ENCODE measurements at places on chromosomes 1 and 21.

GRCh38 chr1:235749755-235750300 lies 100.2 kb upstream of the GNG4 start:
- no peak for DNase-seq

DNA sequence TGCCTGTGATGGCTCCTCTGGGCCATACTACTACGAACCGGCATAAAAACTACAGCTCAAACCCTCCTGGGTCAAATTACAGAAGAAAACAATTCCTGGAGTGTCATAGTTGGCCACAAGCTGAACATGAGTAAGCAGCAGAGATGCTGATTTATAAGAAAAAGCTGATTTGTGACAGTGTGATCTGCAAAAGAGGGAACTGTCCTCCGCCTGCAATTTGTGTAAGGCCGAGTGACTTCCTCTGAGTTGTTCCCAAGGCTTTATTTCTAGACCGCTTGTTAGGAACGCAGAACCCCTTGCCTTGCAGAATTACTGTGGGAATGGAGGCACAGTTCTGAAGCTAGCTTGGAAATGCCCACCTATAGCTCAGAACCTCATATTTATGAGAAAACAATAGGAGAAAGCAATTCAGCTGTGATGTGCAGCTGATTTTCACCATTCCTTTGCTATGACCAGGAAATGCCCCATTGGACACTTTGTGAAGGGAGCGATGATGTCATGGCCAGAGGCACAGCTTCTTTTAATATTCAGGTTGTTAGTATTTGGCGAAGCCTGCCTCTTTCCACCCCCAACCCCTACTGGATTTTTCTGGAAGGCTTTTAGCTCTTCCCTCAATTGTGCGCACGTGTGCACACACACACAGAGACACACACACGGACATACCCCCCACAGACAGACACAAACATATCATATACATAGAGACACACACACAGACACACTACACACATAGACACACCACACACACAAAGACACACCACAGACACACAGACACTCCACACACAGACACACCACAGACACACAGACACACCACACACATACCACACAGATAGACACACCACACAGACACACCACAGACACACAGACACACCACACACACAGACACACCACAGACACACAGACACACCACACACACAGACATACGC lies 47.6 kb downstream of the IER5 start:
- DNase-seq = no peak

DNA sequence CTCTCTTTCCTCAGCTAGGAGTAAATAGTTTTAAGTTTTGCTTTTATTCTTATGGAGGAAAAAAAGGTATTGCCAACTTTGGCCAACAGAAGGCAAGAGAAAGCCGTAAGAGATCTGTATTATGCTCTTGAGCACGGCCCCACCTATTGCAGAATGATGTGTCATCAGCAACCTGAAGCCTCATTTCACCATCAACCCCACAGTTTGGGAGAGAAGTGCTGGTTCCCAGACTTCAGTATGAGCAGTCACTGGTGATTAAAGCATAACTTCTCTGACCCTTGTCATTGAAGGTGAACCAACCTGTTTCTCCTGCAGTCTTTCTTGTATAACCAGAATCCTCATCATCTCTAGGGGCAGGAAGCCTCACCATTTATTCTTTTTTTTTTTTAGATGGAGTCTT lies 100.2 kb downstream of the SIPA1L2 start:
- no peak for DNase-seq

GRCh38 chr1:30731806-30732276 lies 8.5 kb upstream of the MATN1 start:
- no peak for DNase-seq

Measured in smooth muscle cell of the brain vasculature (primary cell).